ENCODE measurements at places on chromosomes 11 and 22. TPM values are rescaled to one million over a fixed set of nuclear protein-coding genes. Genes with fewer than 3 reads are reported as not detected.

The MS4A3 gene
- 0.13 TPM for total RNA-seq

The FOSL1 gene
- total RNA-seq: 186 TPM

The IL17RA gene
- total RNA-seq: 11.7 TPM

The DBX1 gene
- total RNA-seq: not detected

The HSPB2 gene
- total RNA-seq: not detected

The MS4A6A gene
- total RNA-seq: not detected

The TECTA gene
- total RNA-seq: 0.15 TPM

DNA sequence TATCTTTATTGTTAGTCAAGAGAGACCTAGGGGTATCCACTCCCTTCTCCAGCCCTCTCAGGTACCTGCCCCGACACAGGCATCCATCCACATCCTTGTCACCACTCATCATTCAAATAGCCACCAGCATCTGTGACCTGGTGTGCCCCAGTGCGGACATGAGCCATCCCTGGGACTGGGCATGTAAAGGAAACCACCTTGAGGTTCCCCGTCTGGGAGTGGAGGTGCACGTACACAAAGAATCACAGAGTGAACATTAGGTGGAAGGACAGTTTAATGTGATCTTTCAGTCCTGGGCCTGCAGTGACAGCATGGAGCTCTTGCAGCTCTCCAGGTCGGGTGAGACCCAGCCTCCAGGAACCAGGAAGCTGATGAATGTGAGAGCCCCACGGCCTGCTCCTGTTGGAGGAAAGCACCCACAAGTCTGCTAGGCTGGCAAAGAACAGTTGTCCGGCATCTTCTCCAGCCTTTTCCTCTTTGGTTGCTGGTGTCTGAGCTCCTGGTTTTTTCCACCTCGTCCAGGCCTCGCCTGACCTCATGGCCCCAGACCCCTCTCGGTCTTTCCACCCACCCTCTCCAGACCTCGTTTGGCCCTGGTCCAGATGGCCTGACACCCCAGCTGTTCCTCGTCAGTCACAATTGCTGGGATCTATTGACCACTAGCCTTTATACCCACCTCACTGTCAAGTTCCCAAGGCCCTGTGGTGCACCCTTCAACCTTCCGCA is 16.5 kb downstream of the PSMD13 start:
- DNase-seq: no peak

DNA sequence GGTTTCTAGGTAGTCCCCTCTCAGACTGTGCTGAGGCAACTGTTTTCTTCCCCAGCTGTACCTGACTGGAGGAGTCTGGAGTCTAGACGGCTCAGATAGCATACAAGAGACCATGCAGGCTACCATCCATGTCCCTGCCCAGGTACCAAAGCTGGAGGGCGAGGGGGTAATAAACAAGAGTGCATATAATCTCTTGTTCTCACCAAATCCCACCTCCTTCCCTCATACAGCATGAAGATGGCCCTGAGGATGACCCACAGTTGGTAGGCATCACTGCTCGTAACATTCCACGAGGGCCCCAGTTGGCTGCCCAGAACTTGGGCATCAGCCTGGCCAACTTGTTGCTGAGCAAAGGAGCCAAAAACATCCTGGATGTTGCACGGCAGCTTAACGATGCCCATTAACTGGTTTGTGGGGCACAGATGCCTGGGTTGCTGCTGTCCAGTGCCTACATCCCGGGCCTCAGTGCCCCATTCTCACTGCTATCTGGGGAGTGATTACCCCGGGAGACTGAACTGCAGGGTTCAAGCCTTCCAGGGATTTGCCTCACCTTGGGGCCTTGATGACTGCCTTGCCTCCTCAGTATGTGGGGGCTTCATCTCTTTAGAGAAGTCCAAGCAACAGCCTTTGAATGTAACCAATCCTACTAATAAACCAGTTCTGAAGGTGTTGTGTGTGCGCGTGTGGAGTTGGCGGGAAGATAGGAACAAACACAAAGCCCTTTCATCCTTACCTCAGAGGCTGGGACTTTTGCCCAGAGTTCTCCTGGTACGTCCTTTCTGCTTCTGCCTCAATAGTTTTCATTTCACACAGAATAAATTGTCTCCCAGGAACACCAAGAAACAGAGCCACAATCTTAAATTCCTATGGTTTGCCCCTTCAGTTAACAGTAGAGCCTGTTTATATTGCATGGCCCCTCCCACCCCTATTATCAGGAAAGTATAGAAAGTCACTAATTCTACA is 8.5 kb downstream of the HMBS start:
- DNase-seq: no peak

DNA sequence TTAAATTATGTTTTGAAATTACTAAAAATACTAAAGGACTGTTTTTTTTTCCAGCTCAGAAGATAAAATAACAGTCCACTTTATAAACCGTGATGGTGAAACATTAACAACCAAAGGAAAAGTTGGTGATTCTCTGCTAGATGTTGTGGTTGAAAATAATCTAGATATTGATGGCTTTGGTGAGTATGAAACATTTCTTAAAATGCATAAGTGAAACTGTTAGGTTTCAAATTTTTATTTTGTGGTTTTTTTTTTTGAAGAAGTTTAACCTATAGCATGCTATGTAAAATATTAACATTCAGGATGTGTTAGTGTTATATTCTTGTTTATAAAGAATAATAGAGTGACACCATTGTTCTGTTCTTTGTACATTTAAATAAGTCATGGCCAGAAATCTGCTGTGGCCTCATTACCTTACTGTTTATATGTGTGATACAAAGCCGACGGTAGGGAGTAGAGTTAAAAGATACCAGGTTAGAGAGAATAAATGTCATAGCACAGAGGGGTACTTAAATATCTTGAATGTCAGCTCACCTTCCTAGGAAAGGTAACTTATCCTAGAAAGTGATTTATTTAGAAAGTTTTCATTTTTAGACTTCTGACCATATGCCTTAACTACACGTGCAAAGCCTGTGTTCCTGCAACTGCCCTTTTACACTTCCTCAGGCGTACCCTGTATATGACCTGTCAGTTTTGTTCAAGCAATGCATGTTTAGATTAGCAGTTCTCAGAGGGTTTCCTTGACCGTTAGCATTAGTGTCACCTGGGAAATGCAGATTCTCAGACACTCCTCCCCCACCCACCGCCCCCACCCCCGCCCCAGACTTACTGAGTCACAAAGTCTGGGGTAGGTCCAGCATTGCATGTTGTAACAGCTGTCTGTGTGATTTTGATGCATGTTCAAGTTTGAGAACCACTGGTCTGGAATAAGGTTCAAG is 6.3 kb downstream of the FDX1 start:
- DNase-seq: no peak

DNA sequence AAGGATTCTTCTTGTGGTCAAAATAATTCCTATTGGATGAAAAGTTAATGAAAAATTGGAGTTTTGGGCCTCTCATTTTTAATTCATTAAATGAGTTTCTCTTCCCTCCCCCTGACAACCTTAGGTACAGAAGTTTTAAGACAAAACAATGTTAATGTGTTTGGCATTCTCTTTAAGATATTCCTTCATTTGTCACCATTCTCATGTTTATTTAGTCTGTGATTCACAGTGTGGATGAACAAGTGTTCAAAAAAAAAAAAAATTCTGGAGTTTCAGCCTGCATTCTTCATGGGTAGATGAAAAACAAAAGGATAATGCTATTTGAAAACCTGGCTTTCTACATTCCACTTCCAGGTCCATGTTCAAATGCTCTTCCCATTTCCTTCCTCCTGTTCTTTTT is 172.6 kb upstream of the LUZP2 start:
- no peak for DNase-seq

- DNase-seq: no peak
These were observed 34.3 kb upstream of the PRODH start for GRCh38 chr22:18970176-18970947.

- no peak for DNase-seq
These were observed 63.1 kb downstream of the LHFPL7 start for GRCh38 chr22:24883432-24883831.

- no peak for DNase-seq
These were observed 396 bp downstream of the OSBP start for GRCh38 chr11:59615120-59615636.

GRCh38 chr11:98545544-98546175 is 475.1 kb upstream of the CNTN5 start:
- no peak for DNase-seq

GRCh38 chr22:23774922-23775436 is 2.3 kb downstream of the MMP11 start:
- no peak for DNase-seq

DNA sequence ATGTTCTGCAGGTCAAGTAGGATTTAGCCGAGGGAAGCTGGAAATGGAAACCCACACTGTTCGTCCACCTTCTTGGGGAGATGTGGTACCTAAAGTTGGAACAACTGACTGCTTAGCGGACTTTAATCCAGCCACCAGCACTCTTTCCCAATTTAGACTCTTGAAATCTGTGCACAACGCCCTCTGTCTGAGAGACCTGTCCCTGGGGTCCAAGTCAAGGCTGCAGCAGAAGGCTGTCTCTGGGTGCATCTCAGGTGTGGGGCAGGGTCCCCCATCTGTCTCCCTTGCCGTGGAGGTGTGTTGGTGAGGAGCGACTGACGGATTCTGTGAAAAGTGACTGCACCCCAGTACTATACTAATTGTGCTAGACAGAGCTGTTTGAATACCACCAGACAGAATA is 168.2 kb upstream of the CADM1 start:
- no peak for DNase-seq

DNA sequence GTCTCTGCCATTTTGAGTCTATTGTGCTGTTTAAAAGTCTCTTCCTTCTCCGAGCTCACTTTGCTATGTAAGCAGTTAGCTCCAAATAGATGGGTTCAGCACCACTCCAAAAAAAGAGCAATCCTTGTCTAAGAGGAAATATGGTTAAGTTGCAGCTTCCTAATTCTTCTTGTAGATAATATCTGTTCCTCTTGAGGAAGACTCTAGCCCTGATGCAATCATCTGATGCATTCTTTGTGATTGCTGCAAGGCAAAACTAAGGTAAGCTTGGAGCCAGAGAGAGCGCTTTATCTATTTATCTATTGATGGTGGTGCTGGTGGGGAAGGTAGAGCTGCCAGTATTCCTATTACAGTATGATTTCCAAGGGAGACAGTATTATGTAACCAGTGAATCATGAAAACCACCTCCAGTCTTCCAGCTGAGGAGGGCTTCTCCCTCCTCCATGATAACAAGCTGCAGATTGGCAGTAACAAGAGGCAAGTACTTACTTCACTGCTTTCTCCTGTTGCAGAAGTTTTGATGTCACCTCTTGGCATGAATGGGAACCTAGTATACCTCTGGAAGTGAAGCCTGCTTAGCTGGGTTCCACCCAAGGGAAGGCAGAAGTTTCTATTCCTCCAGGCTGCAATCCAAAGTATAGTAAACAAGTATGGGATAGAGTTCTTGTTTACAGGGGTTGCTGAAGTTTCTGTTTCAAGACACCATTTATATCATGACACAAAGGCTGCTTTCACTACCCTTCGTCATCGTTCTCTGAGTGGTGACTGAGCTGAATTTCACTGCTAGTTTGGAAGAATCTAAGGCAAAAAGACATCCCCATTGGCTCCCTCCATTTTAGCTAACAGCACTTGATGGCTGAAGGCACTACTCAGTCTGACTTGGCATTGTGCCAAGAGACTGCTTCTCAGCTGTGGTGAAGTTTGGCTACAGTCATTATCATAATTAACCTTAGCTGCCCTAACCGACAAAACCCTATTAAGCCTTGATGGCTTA is 49.7 kb downstream of the FDX1 start:
- no peak for DNase-seq

GRCh38 chr11:70650075-70650909 is 252.0 kb downstream of the CTTN start:
- peak; percentile 10 for DNase-seq

- no peak for DNase-seq
These were observed 36.1 kb downstream of the LIMK2 start for GRCh38 chr22:31248138-31248745.

DNA sequence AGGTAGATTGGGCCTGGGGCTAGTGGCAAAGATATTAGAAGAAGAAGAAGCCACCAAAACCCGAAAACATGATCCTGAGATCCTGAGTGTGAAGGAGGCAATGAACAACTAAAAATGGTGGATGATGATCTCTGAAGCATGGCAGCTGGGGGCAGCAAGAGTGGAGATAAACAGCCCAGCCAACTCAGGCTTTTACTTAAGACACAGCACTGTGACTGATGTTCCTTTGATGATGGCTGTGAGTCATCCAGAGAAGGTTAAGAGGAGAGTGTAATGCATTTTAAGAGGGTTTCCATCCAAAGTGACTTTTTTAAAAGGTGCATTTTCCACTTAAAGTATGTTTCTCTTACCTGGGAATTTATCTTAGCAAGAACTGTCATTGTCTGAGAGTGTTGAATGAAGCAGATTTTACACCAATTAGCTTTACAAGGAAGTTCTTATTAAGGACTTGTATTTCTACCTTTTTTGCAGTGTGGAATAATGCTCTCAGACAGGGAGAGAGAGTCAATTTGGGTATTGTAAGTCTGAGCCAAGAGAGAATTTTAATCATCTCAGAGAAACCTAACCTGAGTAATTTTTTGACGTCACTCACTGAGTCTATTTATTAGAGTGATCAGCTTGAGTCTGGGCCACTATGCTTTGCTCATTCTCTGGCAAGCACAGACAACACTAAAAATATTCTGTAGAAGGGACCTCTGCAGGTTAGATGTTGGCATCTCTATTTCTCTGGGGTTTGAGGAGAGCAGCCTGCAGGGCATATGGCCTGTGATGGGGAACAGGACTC is 14.1 kb upstream of the CALCB start:
- DNase-seq: no peak

DNA sequence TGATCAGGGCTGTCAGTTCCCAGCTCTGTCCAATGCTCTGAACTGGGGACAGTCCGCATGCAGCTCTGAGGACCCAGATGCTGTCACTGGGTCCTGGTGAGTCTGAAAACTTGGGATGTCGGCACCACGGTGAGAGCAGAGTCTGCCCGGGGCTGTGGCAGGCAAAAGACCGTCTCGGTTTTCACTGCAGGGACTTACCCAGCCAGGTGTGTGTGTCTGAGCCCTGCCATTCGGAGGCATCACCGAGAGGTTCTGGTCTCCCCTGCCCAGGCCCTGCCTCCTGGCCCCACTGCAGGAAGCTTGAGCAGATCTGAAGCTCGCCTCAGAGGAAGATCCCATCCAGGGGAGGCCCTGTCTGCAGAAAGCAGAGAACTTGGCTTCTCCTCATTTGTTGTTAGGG is 5.2 kb downstream of the TP53AIP1 start:
- DNase-seq: no peak

DNA sequence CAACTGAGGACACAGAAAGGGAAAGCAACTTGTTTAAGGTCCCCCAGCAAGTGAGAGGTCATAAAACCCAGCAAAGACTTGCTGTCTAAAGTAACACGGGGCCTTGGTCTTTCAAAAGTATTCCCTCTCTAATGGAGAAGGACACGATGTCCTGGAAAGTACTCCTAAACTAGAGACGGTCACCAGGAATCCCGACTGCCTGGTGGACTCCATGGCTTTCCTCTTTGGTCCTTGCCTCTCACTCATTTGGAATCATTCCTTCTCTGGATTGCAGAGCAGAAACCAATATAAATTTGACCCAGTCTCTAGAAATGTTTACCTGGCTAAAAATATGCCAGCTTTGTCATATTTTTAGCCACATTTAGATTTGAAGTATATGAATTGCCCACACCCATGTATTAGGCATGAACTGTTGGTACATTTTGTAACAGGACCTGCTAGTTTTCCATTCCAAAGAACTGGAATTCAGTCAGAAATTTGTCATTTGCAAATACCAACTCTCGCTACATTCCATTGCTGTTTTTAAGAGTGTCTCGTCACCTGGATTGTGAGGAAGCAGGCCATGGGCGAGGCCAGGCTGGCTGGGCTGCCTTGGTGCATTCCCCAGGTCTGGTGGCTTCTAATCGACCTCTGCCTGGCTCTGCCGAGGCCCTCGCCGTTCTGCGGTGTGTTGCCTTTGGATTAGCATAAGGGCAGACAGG is 12.9 kb downstream of the NAV2 start:
- no peak for DNase-seq

GRCh38 chr22:17113600-17113999 is 7.6 kb downstream of the TMEM121B start:
- DNase-seq: no peak

Measured in Panc1 (cell line).